Right lobe of liver (tissue), 6 donors: ENCODE measurements at places on chromosomes 16 and 17. TPM values are rescaled to one million over a fixed set of nuclear protein-coding genes. Genes with fewer than 3 reads are reported as not detected.

DNA sequence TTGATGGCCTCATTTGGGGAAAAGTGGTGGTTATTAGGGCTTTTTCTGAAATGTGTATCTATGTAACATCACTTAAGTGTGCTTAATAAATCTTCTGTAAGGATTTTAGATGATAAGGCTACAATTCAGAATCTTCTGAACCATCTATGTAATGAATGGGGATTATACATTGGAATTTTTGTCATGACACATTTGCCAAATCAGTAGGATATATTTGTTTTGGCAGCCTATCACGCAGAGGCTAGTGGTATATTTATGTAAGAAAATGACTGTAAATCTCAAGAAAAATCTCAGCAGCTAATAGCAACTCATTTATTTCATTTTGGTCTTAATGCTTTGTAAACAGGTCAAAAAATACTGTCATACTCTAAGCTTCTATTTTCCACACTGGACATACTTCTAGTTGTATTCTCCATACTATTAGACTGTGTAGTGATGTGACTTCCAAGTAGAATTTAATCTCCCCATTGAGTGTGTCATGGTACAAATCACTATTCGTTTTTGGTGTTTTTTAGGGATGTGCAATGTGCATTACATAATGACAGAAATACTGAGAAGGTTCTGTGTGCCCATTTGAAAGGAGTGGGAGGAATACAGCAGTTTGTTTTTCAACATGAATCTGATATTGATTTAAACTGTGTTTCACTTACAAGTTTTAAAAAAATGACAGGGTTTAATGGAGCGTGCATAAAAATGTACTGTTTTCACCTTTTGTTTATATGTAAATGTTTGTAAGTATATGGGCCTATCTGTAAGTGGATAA lies 29.2 kb downstream of the CLUH start:
- DNase-seq = no peak

DNA sequence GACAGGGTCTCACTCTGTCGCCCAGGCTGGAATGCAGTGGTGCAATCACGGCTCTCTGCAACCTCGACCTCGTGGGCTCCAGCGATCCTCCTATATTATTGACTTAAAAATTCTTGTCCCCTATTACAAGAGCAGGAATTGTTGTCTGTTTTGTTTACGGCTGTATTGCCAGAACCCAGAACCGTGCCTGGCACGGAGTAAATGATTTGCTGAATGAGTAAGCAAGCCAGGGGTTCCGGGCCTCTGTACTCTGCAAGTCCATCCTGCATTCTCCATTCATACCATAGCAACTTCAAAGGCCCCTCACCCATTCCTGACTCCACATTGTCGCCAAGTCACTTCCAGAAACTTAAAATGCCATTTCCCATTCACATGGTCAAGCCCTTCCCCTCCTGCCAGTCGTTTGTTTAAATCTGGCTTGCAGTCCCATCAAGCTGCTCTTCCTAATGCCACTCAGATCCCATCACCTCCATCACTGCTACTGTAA lies 6.9 kb downstream of the ADCY9 start:
- DNase-seq = no peak

DNA sequence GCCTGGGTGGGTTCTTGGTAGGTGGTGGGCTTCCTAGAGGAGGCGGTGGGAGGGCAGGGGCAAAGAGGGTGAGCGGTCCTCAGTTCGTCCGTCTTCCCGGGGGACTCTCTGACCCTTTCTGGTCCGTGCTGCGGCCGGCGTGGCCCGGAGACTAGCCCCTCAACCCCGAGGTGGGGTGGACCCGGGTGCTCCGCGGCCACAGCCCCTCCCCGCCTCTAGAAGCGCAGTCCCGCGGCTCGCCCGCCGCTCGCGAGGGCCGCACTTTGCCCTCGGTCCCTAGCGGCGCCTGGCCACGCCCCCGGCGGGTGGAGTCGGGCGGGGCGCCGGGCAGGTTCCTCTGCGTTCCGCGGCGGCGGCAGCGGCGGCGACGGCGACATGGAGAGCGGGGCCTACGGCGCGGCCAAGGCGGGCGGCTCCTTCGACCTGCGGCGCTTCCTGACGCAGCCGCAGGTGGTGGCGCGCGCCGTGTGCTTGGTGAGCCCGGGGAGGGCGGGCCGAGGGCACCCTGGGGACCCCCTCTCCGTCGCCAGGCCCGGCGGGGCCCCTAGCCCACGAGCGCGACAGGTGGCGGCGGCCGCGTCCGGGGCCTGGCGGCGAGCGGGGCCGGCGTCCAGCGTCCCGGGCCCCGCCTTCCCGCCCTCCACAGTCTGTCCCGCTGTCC lies at the start of gene SYNGR2:
Gene SYNGR2 (plus strand): TSS at position 340 of the 661 bp plus-strand sequence. CDS start 36 bp downstream, at position 376.
- DNase-seq = peak; percentile 90

GRCh38 chr16:75249441-75249840 lies 2.0 kb downstream of the BCAR1 start:
- no peak for DNase-seq

The LPCAT2 gene
- total RNA-seq = 2.7 TPM

The ITGB3 gene
- total RNA-seq = 6.5 TPM

The TBC1D3H gene
- total RNA-seq = not detected

The C16orf96 gene
- total RNA-seq = 0.10 TPM

The ZNF423 gene
- total RNA-seq = 0.86 TPM
